ENCODE measurements at places on chromosomes 1 and 21.

GRCh38 chr1:54754045-54754444, 10.3 kb downstream of the PARS2 start:
- no peak for DNase-seq

- DNase-seq: no peak
These were observed 63.0 kb downstream of the DPT start for GRCh38 chr1:168665975-168666374.

- no peak for DNase-seq
These were observed 43.6 kb upstream of the TNFRSF1B start for GRCh38 chr1:12123172-12123571.

- DNase-seq: no peak
These were observed 41.2 kb downstream of the TDRD5 start for GRCh38 chr1:179632868-179633267.

GRCh38 chr1:186207391-186208085, 167.5 kb downstream of the TPR start:
- DNase-seq: no peak

DNA sequence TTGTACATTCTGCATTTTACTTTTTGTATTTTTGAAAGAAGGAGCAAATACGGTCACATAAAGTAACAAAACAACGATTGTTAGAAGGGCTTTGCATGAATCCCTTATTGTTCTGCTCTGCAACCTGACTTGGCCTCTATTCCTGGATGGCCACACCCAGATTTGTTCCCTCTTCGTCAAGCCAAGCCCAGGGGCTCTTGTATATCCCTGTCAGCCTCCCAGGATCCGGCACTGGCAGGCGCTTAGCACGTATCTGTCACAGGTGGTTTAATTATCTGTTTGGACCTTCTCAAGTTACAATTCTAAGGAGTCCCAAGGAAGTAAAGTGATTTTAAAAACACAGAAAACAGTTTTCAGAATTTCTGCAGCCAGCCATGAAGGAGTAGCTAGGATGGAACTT, 28.0 kb downstream of the CRYAA start:
- DNase-seq: no peak

GRCh38 chr1:245876586-245876985, 630.5 kb downstream of the SMYD3 start:
- no peak for DNase-seq

GRCh38 chr1:115296981-115297380, 41.1 kb downstream of the NGF start:
- DNase-seq: no peak

DNA sequence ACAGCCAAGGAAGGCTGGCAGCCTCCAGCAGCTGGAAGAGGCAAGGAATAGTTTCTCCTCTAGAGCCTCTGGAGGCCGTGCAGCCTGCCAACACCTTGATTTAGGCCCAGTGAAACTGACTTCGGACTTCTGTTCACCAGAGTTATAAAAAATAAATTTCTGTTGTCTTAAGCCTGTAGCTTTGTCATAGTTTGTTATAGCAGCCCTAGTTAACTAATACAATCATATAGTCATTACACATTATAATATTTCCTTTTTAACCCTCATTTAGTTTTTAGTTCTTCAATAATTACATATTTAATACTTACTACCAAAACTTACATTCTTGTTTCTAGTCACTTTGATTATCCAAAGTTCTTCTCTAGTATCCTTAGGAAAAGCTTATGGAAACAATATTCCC, 20.3 kb downstream of the NOS1AP start:
- DNase-seq: no peak

- DNase-seq: no peak
These were observed 58.9 kb downstream of the PTPN14 start for GRCh38 chr1:214492401-214493075.

DNA sequence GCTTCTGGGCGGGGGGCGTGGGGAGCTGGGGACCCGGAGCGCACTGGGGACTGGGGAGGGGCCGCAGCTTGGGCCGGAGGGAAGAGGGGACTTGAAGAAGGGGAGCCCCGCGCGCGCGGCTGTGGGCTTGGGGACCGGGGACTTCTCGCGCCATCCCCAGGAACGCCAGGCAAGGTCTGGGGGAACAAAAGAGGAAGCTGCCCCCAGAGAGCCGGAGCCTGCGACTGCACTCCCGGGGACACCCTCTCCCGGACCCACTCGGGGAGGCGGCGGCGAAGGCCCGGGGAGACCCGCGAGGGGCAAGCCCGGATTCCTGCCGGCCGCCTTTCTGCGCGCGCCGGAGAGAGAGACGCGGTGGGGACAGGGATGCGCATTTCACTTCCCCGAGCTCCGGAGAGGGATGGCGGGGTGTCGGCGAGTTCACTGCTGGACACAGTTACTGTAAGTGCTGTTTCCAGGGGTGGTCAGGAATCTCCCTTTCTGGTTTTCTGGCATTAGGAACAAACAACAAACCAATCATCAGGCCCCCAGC, 732 bp downstream of the ABCG1 start:
- DNase-seq: no peak

GRCh38 chr21:35273333-35273732, 224.2 kb upstream of the RUNX1 start:
- no peak for DNase-seq

DNA sequence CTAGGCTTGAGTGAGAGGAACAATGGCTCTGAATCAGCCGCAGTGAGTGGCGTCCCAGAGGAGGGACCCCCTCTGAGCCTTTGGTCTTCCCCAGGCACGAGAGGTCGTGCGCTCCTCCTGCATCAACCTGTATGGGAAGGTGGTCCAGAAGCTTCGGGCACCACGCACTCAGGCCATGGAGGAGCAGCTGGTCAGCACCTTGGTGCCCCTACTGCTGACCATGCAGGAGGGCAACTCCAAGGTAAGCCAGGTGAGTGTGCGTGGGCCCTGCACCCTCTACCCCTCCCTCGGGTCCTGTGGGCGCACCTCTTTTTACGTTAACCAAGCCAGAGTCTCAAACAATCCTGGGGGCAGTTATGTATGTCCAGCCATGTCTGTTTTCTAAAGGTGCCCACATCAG, 13.7 kb upstream of the TTC4 start:
- DNase-seq: no peak

DNA sequence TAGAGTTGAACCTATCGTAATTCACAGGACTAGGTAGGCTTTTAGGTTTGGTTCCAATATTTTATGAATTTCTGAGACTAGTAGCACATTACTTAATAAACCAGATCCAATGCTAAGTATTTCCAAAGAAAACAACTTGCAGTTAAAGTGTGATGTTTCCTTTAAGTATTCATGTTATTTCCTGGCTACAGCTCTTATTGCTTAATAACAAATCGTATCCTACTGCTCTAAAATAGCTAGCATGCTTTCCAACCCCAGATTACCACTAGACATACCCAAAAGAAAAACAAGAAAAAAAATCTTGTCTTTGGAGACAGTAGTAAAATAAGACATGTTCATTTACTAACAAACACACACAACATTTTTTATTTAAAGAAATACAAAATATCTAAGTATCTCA, 898 bp downstream of the KRTAP27-1 start:
- DNase-seq: no peak

DNA sequence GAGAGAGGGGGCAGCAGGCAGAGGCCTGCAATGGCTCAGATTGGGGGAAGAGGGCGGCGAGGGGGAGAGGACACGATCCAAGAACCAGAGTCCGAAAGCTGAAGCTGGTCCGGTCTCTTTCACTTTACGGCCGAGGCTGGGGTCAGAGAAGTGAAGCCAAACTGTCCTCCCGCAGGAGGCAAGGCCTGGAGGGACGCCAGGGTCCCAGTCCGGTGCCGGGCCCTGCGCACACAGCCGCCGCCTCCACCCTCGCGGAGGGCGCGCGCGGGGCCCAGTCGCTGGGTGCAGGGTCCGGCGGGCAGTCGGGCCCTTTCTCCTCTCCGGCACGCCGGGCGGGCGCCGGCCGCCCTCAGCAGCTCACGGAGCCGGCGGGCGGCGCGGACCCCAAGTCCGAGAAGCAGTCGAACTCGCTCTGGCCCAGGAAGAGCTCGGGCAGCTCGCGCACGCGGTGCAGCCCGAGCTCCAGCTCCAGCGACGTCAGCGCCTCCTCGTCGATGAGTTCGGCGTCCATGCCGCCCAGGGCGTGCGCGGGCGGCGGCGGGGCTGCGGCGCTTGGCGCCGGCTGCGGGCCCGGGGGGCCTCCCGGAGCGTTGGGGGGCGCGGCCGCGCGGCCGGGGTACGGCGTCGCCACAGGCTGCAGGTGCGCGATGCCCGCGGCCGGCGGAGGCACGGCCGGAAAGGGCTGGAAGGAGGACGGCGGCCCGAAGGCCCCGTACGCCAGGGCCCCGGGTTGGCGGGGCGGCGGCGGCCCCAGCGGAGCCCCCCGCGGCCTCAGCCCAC, 749 bp downstream of the CITED4 start:
- DNase-seq: peak; percentile 28

DNA sequence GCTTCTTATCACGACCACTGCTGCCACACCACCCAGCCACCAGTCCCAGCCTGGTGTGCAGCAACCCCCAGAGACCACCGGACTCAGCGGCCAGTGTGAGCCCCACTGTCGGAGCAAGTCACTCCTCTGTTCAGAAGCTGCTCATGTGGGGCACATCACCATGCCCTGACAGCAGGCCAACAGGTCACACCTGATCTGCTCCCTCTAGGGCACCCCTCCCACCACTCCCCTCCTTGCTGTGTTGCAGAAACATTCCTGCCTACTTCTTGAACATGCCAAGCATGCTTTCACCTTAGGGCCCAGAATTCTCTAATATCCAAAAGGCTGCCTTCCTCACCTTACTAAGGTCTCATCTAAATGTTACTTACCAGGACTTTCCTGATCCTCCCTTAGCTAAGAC, 146.5 kb downstream of the SLC45A1 start:
- no peak for DNase-seq

DNA sequence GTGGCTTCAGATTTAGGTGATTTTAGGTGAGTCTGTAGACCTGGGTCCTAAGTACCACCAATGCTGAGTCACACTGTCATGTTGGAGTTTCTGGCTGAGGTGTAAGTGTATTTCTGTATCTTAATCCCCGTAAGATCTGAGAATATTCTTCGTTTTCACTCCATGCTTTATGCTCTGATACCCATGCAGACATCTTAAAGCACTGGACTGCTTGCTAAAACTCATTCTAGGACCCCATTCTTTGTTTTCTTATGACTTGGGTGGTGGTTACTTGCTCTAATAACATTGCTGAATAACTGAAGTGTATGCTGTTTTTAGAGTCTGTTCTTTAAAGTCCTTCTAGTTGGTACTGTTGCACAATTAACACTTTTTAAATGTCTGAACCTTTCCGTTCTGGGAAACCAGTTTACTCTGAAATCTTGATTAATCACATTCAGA, 36.6 kb downstream of the CDC42 start:
- DNase-seq: no peak

DNA sequence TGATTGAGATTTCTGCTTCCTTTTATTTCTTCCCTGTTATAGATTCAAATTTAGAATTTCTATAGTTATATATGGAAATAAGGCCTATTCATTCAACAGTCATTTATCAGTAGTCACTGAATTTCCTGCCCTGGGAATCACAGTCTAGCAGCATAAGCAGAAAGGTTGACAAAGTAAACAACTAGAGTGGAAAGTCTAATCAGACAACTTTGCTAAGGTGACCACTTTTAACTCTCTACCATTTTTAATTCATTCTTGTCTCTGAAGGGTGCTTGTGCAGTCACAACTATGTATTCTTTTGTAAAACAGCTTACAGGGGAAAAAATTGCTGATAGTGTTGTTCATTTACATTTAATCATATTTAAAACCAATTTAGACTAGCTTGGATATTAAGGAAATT, 66.1 kb upstream of the PLA2G4A start:
- no peak for DNase-seq

DNA sequence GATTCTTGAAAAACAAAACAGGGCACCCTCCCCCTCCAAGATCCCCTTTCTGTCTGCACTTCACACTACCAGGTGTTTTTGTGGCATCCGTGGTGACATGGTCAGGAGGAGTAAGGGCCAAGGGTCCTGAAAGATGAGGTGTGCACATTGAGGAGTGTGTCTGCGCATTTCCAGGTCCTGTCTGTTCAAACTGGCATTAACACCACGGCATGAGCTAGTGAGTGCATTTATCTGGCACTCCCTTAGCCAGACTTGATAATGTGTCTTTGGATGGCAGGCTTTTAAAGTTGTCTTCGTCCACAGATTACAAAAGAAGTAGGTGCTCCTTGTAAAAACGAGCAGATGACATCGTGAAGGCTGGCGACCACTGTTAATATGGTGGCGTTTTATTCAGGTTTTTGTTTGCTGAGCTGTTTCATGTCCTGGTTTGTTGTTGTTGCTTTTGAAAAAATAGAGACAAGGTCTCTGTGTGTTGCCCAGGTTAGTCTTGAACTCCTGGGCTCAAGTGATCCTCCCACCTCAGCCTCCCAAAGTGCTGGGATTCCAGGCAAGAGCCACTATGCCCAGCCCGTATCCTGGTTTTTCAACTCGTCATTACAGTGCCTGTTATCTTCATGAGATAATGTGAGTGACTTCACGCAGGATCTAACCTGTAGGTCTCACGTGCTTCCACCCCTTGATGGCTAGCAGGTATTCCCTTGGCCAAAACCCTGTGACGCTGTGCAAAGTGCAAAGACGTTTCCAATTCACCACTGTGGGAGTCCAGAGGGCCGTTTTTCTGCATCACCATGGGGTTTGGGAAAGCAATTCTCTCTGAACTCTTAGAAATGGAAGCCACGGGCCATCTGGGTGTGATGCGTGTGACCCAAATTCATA, 4.2 kb downstream of the TMEM51 start:
- no peak for DNase-seq

DNA sequence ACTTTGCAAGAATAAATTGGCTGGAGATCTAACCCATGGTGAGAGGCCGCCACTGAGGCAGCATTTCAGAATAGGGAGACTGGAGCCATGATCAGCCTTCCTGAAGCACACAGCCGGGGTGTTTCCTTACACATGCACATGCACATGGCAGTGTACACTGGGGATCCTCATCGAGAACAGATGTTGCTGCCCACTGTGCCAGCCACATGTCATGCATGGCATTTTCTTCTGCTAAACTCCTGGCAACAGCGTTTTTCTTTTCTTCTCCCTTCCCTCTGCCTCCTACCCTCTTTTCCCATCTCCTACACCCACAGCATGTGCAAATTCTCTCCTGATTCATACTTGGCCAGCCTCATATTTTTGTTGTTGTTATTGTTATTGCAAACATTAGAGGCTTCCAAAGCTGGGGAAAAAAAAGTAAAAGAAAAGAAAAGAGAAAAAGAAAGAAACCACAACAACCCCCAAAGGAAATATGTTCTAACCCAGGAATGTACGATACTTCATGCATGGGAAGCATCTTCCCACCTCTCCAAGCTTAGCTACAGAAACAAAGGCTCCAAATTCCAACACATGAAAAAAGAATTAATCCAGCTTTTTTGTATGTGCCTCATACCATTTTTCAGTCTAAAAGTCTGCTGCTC, 344.0 kb downstream of the ASTN1 start:
- DNase-seq: no peak

DNA sequence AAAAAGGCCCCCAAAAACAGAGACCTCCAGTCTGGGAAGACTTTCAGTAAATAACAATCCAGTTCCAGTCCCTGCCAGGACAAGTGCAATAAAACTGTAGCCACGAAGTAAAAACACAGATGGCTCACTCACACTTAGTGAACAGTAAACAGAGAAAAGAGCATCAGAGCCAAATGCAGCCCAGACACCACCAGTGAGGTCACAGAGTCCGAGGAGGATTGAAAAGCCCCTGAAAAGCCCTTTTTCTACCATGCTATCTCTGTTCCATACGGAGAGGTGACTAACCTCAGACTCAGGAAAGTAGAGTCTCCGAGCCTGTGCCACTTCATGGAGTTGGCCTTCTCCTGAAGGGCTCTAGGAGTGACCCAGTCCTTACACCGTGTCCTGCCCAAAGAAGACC, 84.5 kb downstream of the COLGALT2 start:
- no peak for DNase-seq

GRCh38 chr1:161198194-161198896, 509 bp downstream of the ADAMTS4 start:
- DNase-seq: no peak

All from stimulated activated CD4-positive, alpha-beta T cell treated with anti-CD3 and anti-CD28 coated beads, Interleukin-4, amount 100 ng/mL, for 24 hours (primary cell).